ENCODE measurements at places on chromosomes 4 and X.

DNA sequence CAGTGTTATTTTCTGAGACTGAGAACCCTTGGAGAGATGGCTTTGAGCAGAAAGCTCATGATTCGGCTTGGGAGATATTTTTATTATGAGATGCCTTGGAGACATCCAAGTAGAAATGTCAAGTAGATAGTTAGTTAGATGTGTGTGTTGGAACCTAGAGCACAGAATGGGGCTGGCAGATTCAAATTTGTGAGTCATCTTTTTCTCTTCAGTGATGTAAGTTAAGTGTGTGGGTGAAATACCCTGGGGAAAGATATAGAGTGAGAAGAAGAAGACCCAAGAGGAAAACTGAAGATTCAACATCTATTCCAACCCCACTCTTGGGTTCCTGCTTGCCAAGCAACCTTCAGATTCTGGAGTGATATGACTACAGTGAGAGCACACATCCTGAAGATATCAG lies 580.8 kb upstream of the AMOT start:
- no peak for DNase-seq

DNA sequence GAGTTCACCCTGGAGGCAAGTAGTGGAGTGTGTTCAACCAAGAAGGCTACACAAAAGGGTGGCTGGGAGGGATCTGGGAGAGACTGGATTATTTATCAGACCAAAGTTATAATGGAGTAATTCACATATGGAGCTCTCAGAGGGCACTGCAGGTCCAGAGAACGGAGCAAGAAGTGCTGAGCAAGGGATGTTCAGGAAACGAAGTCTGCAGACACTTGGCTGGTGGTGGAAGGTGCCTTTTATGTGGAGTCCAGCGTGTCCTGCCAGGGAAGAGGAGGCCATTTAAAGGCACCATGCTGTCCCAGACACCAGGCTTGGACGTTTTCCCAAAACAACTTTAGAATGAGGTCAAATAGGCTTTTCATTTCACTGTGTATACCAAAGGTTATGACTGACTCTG lies 130.1 kb downstream of the CEP135 start:
- DNase-seq = no peak

DNA sequence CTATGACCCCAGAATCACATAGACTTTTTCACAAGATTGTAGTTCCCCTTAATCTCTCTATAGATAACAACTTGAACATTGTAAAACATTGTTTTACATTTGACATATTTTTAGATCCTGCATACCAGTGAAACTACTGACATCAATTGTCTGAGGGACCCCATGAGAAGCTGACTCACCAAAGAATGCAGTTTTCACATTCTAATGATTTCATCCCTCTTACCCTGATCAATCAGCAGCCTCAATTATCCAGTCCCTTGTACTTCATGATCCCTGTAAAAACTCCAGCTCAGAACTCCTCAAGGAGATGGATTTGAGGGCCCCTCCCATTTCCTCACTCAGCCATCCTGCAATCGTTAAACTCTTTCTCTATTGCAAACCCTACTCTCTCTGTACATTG lies 411.0 kb upstream of the NDST3 start:
- DNase-seq = no peak

GRCh38 chrX:153459986-153460385 lies 10.4 kb downstream of the HAUS7 start:
- DNase-seq = no peak

DNA sequence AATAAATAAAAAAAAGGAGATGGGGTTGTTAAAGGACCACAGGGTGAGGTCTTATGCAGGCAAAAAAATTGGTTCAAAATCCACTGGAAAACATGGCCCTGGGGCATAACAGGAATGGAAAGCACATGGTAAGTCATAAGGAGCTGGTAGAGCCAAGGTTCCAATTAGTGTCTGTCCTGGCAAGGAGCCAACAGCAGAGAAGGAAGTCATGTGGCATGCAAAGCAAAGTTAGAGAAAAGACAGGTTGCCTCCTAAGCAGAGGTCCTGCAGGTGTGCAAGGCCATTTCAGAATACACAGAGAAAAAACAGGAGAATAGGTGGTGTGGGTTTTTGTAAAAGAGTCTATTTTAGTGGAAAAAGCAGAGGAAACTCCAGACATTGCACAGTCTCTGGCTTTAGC lies 1881.7 kb downstream of the ARAP2 start:
- DNase-seq = no peak

DNA sequence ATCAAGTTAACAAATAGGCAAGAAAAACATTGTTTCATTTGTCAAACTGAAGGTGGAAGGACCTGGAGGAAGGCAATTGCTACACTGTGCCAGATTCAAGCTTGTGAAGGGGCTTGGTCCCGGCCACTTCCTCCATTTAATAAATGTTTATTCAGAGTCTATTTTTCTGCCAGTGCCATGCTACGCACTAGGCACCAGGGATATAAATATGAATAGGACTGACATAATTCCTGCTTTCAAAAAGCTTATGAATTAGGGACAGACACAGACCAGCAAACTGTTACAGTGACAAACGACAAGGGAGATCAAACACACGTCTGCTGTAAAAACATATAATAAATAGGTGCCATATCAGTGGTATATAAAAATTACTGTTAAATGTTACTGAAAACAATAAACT lies 571 bp downstream of the TLR6 start:
- no peak for DNase-seq

- DNase-seq = no peak
These were observed 481.0 kb downstream of the SH2D1A start for GRCh38 chrX:124827258-124827845.

DNA sequence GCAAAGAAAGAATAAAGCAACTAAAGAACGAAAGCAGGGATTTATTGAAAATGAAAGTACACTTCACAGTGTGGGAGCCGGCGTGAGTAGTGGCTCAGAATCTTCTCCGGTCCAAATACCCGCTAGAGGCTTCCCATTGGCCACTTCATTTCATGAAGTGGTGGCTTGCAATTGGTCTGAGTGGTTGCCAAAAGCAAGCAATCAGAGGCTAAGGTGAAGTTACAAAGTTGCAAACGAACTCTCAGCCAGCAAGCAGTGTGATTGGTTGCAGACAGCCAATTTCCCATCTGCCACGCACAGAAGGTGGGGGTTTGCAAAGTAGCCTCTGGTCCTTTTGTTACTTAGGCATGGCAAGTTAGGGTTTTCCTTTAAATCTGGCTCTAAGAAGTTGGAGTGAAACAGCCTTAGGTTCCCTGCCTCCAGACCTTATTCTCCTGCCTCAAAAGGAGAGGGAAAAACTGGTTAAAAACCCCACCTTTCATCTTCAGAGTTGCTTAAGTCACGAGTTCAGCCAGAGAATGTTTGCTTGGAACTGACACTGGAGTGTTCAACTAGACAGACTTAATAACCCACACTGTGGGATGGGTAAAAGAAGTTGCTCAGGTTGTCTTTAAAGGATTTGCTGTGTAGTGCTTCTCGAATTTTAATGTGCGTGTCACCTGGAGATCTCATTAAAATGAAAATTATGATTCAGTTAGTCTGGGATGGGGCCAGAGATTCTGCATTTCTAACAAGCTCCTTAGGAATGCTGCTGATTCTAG lies 6.9 kb upstream of the CLOCK start:
- DNase-seq = no peak

DNA sequence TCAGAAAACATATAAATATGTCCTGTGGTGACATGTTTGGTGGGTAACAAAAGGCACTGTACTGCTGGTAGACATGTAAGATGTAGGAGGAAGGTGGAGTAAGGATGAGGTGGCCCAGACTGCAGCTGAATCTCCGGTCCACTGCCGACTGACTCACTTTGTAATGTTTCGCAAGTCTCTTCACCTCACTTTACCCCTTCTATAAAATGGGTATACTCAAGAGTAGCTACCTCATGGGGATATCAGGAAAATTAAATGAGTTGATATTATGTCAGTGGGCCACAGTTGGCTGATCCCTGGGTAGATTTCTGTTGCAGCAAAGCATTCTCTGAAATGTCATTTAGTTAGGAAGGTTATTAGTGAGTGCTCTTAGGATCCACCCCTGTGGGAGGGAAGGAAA lies 22.1 kb downstream of the MRFAP1 start:
- no peak for DNase-seq

DNA sequence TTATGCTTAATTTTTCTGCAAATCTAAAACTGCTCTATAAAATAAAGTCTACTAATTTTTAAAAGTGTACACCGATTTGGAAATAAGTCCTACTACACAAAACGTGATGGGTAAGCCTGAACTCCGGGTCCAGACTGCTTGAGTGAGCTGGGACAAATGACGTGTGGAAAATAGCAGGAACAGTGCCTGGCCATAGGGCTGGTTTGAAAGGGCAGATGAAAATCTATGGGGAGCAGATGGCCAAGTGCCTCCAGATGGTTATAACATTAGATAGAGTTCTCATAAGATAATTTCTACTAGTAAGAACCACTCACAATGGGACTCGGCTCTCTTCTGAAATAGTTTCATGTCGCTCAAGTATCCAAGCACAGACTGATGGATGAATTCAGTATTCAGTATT lies 52.5 kb downstream of the F11 start:
- no peak for DNase-seq

GRCh38 chr4:115866364-115866896 lies 753.0 kb upstream of the NDST4 start:
- no peak for DNase-seq

GRCh38 chrX:116417968-116418367 lies 18.4 kb upstream of the SLC6A14 start:
- DNase-seq = no peak

DNA sequence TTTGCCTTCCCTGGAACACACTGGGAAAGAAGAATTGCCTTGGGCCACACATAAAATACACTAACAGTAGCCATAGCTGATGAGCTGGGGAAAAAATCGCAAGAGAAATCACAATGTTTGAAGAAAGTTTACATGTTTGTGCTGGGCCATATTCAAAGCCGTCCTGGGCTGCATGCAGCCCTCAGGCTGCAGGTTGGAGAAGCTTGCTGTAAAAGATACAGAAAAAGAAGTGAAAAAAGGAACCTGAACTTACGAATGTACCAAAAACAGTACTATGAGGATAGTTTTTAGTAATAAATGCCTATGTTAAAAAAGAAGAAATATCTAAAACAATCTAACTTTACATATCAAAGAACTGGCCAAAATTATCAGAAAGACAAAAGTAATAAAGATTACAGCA lies 82.1 kb downstream of the UGT2B28 start:
- DNase-seq = no peak

- no peak for DNase-seq
These were observed 18.0 kb downstream of the SPINK2 start for GRCh38 chr4:56803471-56803870.

- no peak for DNase-seq
These were observed 664 bp downstream of the MED12 start for GRCh38 chrX:71118985-71119535.

DNA sequence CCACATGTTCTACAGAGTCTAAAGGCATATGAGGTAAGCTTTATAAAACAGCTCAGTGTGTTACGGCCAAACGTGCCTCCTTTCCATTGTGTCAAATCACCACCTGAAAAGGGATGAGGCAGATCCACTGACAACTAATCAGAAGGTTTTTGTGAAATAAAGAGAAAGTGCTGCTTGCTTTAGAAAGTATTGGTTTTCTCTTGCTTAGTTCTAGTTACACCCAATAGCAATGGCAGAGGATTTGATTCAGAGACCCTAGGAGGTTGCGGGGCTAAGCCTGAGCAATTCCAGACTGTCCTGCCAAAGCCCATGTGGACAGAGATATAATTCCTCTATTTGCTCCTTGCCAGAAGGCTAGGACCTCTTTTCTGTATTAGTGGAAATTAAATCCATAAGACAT lies 125.5 kb downstream of the SPRY1 start:
- no peak for DNase-seq

DNA sequence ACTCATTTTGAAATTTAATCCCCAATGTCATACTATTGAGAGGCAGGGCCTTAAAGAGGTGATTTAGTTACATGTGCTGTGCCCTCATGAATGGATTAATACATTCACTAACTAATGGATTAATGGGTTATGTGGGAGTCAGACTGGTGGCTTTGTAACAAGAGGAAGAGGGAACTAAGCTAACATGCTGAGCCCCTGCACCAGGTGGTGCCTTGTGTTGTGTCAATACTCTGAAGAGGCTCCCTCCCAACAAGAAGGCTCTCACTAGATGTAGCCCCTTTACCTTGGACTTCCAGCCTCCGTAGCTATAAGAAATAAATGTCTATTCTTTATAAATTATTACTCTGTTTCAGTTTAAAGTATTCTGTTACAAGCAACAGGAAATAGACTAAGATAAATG lies 411.9 kb upstream of the EMCN start:
- no peak for DNase-seq

DNA sequence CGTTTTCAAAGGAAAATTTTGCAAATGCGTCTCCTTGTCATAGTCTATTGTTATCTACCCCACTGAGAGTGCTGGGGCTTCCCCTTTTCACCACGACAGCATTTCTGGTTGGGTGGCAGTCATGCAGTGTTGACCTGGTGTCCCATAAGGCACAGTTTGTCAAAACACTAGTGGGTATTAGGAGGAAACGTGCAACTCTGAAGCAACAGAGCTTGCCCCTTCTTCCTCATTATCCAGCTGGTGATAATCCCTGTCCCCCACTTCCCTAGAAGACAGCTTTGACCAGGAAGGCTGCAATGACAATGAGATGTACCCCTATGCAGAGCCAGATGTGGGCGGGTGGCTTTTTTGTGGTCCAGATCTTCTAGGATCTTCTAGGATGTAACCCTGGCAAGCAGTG lies 1.8 kb downstream of the TBC1D1 start:
- no peak for DNase-seq

- DNase-seq = peak; percentile 65
These were observed 10.2 kb upstream of the DLG3 start for GRCh38 chrX:70434352-70434866.

- DNase-seq = no peak
These were observed 2138.2 kb downstream of the PCDH7 start for GRCh38 chr4:32858361-32858760.

DNA sequence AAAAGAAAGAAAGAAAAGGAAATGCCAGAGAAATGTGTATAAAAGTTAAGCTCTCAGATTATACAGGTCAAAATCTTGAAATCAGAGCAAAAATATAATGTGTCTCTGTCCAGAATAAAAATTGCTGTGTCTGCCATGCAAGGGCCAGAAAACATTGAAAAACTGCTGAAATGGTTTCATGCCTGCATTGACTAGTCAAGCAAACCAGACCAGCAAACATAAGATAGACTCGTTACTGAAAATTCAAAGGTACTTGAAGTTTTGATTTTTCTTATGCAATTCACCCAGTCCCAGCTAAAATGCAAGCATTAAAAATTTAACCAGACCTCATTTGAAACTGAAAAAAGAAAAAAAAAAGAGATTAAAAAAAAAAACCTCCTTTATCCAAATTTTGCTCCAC lies 37.2 kb upstream of the NPFFR2 start:
- DNase-seq = no peak

- DNase-seq = no peak
These were observed 603.8 kb downstream of the RAPGEF2 start for GRCh38 chr4:159706704-159707103.

DNA sequence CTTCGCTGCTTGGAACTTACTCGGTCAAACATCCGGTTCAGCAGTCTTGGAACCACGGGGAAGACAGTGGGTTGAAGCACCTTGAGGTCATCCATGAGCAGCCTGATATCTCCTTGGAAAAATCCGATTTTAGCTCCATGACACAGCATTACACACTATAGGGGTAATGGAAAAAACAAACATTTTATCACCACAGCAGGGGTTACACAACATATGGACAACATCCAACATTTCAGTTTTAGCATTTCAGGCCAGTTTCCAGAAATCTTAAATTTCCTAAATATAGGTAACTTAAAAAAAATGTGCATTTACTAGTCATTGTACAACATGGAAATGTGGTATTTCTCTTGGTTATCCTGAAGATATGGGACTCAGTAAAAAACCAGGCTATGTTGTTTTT lies 34.4 kb upstream of the CENPU start:
- DNase-seq = no peak

- DNase-seq = no peak
These were observed 330.4 kb upstream of the NWD2 start for GRCh38 chr4:36914106-36914505.
